ENCODE measurements at places on chromosomes 12 and 14.

DNA sequence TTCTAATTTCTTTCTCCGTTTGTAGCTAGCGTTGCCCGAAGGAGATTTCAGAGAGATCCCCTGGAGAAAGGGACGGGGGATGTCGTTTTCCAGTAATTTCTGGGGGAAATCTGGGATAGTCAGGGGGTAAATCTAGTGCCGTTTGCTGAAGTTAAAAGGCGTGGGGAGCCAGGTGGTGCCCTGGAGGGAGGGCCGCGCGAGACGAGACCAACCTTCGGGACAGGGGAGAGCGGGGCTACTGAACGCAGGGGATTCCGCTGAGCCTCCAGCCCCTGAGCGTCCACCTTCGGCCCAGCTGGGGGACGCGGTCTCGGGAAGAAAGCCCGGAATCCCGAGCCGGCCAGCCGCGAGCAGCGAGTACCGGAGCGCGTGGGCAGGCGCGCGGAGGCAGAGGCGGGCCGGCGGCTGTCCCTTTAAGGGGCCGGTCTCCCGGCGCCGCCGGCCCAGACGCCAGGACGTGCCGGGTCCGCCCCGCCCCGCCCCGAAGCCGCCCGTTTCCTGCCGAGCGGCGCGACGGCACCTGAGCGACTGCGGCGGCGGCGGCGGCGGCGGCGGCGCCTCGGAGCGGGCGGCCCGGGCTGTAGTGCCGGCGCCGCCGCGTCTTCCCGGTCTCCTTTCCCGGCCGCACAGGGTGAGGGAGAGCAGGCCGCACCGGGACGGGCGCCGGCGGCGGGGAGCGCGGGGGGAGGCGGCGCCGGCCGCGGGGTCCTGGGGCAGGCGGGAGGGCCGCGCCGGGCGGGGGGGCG lies at the start of gene KTN1:
Gene KTN1, plus strand, starts transcription at position 484 of the 746 bp plus-strand sequence. CDS start 31,842 bp downstream, outside the sequence.
- DNase-seq: peak; percentile 79

GRCh38 chr14:99043756-99044155 lies 228.2 kb downstream of the BCL11B start:
- DNase-seq: no peak

- DNase-seq: no peak
Measured at GRCh38 chr14:53011053-53011462, 60.2 kb upstream of the FERMT2 start.

- DNase-seq: no peak
Measured at GRCh38 chr12:124487066-124487833, 80.2 kb downstream of the NCOR2 start.

- DNase-seq: no peak
Measured at GRCh38 chr12:94143951-94144350, 4.4 kb upstream of the PLXNC1 start.

Measured in stimulated activated CD8-positive, alpha-beta memory T cell treated with anti-CD3 and anti-CD28 coated beads, Interleukin-7, amount 100 ng/mL, for 48 hours (primary cell).